ENCODE measurements at places on chromosomes 13 and 19.

- peak; percentile 48 for DNase-seq
Observed at GRCh38 chr13:33349288-33349985, 63.9 kb upstream of the STARD13 start.

- no peak for DNase-seq
Observed at GRCh38 chr13:59776924-59777690, 386.6 kb downstream of the DIAPH3 start.

- DNase-seq, result peak; percentile 62
Observed at GRCh38 chr13:100491164-100491842, 97.3 kb downstream of the GGACT start.

DNA sequence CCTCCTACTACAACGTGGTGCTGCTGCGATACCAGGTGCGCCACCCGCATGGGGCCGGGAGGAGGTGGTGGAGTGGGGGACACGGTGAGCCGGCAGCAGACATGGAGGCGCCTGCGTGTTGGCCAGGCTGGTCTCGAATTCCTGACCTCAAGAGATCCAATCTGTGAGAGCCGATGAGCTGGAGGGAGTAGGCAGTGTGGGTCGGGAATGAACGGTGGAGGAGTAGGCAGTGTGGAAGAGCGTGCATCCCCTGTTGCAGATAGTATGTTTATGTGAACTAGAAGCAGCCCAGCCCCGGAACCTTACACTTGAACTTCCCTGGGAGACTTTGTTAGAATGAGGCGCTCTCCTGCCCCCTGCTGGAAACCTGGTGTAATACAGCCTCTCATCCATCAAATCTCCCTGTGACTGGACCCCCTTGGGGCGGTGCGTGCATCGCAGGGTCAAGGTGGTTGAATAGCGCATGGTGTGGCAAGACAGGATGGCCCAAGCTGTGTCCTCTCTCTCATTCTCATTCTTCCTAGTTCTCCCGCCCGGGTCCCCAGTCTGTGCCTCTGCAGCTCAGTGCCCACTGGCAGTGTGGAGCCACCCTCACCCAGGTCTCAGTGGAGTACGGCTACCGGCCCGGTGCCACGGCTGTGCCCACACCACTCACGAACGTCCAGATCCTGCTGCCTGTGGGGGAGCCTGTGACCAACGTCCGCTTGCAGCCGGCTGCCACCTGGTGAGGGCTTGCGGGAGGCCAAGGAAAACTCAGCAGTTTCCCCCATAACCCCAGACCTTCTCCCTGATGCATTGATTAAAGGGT, 10.5 kb upstream of the B3GNT3 start:
- DNase-seq, result peak; percentile 80

- DNase-seq, result peak; percentile 33
Observed at GRCh38 chr13:29713839-29714238, 118.4 kb upstream of the SLC7A1 start.

DNA sequence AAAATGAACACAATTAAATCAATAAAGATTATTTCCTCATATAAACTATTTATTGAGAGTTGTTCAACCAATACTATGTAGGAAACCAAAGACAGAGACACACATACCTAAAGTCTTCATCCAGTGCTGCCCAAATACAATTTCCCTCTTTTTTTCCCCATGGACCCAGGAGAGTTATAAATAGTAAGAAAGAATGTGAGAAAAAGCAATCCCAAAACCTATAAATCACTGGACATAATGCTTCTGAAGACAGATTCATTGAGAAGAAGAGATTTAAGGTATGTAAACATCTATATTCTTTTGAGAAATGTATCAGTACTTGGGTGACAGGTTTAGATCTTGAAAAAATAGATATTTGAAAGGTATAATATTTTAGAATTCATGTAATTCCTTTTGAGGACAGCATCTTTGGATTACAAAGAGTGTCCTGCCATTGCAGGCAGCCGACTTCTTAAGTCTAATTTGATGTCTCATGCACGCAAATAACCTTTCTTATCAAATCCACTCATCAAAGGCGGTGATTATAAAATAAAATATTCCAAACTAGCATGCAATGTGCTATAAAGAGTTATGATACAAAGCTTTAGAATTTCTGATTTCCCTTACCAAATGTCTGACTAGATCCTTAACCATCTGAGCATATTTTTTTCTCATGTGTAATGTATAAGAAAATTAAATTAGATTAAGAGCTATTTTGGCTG, 739.4 kb downstream of the LIG4 start:
- no peak for DNase-seq

- no peak for DNase-seq
Observed at GRCh38 chr13:76036176-76036575, 400.0 kb downstream of the LMO7 start.

GRCh38 chr13:56347014-56347413, 793.7 kb upstream of the PRR20A start:
- DNase-seq, result no peak

- DNase-seq, result no peak
Observed at GRCh38 chr19:45238556-45238955, 6.7 kb downstream of the EXOC3L2 start.

GRCh38 chr19:19661141-19661674, 2.3 kb downstream of the ATP13A1 start:
- no peak for DNase-seq

- no peak for DNase-seq
Observed at GRCh38 chr13:74191410-74191809, 57.2 kb upstream of the KLF12 start.

DNA sequence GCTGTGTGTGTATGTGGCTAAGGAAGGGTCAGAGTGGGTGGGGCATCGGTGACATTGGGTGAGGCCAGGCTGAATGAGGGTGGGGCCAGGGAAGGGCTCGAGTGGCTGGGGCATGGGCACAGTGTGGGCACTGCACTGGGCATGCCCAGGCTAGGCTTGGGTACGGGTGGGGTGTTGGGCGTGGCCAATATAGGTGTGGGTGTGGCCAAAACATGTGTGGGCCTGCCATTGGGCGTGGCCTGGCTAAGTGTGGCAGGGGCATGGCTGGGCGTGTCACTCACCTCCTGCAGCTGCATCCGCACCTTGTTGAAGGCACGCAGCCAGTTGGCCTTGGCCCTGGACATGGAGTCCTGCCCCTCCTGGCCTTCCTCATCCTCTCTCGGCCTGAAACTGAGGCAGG, 33.2 kb downstream of the UNC13A start:
- DNase-seq, result no peak

- no peak for DNase-seq
Observed at GRCh38 chr13:99566125-99567083, 65.1 kb downstream of the TM9SF2 start.

GRCh38 chr13:107088061-107088460, 520.1 kb upstream of the ARGLU1 start:
- DNase-seq, result no peak

GRCh38 chr19:4908781-4909155, 533 bp upstream of the UHRF1 start:
- no peak for DNase-seq

- no peak for DNase-seq
Observed at GRCh38 chr13:72025836-72026235, 158.8 kb upstream of the DACH1 start.

Data from inflammatory macrophage (primary cell).